ENCODE measurements at places on chromosomes 4 and X.

- no peak for DNase-seq
These were observed 220.2 kb upstream of the UGT8 start for GRCh38 chr4:114378305-114378903.

- no peak for DNase-seq
These were observed 417.3 kb downstream of the SPRY1 start for GRCh38 chr4:123813901-123814300.

GRCh38 chr4:12658146-12658545 lies 826.0 kb downstream of the RAB28 start:
- no peak for DNase-seq

DNA sequence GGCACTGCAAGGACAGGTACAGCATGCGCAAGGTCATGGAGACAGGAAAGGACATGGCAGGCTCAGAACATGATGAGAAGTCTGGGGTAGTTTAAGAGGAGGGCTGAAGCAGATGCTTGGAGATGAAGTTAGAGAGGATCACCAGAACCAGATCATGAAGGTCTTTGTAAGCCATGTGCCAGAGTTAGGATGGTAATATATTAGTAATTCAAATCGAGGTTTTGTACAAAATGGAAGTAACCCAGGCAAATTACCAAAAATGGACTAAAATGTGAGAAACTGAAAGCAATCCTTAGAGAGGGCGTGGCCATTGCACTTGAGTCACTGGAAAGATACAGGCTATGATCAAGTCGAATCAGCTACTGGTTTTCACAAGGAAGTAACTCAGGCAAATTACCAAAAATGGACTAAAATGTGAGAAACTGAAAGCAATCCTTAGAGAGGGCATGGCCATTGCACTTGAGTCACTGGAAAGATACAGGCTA lies 13.5 kb downstream of the RXFP1 start:
- no peak for DNase-seq

DNA sequence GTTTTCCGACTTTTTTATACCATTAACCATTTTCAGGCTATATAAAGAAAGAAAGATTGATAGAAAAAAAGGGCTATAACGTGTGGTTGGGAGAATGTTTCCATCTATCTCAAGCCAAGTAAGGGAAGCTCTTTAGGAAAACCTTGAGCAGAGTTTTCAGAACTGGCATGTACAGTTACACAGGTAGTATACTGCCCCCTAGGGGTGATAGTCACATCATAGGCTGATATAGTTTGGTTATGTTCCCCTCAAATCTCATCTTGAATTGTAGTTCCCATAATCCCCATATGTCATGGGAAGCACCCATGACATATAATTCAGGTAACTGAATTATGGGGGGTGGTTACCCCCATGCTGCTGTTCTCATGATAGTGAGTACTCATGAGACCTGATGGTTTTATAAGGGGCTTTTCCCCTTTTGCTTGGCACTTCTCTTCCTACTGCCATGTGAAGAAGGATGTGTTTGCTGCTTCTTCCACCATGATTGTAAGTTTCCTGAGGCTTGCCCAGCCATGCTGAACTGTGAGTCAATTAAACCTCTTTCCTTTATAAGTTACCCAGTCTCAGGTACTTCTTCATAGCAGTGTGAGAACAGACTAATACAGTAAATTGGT lies 186.8 kb downstream of the TMA16 start:
- DNase-seq = peak; percentile 29

DNA sequence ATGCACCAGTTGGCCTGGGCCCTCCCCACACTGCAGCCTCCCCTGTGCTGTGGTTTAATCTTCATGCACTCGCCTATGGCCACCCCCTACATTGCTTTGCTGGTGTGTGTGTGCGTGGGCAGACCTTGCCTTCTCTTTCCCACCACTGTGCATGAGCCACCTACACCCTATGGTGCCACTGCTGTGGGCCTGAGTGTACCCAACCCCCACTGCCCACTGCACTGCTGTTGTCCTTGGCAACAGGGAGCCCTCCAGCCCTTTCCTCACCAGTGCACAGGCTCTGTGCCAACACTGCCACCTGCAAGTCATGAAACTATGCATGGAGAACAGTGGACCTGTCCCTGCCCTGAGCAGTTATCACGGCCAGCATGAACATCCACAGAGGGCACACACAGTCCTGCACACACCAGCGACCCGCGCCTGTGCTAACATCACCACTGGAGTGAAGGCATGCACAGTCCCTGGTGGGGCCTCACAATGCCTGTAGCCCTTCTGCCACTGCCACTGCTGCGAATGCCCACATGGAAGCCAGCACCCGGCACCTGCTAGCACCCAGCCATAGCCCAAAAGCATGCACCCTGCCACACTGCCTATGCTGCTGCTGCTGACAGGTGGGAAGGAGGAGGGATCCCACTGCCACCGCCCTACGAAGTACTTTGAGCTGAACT lies 237.8 kb upstream of the ARSJ start:
- no peak for DNase-seq
